ENCODE measurements at places on chromosomes 16 and 17.

DNA sequence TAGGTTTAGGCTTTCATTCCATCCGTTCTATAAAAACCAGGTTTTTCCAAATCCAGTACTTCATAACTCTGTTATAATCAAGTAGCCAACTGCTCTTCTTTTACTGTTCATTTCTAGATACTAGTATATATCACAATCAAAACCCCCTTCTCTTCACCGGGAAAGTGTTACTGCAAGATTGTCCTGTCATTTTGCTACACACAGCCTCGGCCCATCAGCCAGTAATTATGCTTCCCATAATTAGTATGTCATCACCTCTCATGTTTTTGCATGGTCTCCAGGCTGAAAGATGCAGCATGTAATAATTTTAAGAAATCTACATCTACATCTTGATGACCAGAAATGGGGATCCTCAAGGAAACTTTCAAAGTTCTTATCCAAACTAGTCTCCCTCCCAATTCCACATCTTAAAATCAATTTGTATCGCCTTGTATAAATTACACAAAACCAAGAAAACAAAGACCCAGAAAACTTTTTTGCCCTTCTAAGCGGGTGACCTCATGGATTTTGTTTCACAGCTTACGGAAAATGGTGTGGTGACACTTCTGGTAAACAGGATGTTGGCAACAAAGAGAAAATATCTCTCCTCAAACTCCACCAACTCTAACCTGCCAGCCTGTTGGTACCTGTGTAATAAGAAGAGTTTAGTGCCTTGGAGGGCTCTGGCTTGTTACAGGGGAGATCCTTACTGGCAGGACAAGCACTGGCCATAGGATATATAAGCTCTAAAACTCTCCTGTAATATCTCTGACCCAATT lies 9.3 kb downstream of the TACO1 start:
- peak; percentile 4 for DNase-seq

GRCh38 chr17:63454915-63455314 lies 8.8 kb upstream of the CYB561 start:
- DNase-seq, result no peak

GRCh38 chr17:14225254-14225980 lies 11.2 kb downstream of the CDRT15 start:
- DNase-seq, result no peak

GRCh38 chr17:76727745-76728456 lies 1.3 kb downstream of the METTL23 start:
- DNase-seq, result peak; percentile 15

DNA sequence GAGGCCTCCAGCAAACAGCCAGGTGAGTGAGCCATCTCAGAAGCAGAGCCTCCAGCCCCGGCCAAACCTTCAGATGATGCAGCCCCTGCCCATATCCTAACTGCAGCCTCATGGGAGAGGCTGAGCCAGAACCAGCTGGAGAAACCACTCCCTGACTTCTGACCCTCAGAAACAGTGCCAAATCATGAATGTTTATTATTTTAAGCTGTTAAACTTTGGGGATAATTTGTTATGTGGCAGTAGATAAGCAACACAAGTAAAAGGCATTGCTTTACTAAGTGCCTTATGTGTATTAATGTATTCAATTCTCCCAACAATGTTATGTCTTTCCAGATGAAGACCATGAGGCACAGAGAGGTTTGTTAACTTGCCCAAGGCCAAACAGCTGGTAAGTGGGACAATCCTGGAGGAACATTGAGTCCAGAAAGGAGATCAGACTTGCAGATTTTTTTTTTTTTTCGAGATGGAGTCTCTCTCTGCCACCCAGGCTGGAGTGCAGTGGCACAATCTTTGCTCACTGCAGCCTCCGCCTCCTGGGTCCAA lies 59.6 kb downstream of the SOCS1 start:
- no peak for DNase-seq

- no peak for DNase-seq
These were observed 176.8 kb upstream of the CIBAR2 start for GRCh38 chr16:85288869-85289660.
